ENCODE measurements at places on chromosomes 2 and 18. TPM values are rescaled to one million over a fixed set of nuclear protein-coding genes. Genes with fewer than 3 reads are reported as not detected.

GRCh38 chr2:27776097-27776496 lies 4.6 kb downstream of the MRPL33 start:
- no peak for DNase-seq

DOCK10 gene
- 5.8 TPM for total RNA-seq

- no peak for DNase-seq
These were observed 43.0 kb downstream of the ZNF519 start for GRCh38 chr18:14089191-14089590.

- DNase-seq: no peak
These were observed 250.8 kb downstream of the LRRTM1 start for GRCh38 chr2:80053522-80054345.

DNA sequence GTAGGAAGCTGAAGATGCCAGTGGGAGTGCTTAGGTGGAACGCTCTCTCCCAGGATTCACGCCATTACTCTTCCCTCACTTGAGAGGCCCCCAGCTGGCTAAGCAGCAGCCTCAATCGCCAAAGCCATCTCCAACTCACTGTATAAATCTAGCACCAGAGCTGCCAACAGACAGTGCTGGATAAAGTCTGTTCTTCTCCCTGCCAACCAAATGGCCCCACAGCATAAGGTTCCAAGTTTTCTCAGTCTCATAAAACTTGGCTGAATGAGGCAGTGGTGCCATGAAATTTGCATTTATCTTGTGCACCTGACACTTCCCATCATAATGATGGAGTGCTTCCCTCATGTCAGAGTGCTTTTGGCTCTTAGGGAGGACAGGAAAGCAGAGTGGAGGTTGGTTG lies 428.2 kb upstream of the ETAA1 start:
- no peak for DNase-seq

DNA sequence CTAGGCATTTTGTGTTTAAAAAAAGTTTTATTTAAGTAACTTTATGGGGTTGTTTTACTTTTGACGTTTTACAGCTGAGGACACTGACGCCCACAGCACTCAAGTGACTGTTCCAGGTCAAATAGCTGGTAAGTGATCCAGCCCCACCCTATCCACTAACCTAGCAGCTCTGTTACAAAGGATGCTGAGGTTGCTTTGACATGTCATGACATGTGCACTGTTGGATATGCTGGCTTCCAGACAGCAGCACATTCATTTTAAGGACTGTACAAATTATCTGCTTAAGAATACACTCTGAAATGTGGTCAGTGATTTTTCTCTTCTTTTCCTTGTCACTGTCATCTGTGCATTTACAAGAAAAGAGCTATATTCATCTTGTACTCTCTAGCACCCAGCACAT lies 417.5 kb downstream of the ZEB2 start:
- DNase-seq: no peak

- DNase-seq: no peak
These were observed 677 bp downstream of the GAD1 start for GRCh38 chr2:170817093-170818035.

DNA sequence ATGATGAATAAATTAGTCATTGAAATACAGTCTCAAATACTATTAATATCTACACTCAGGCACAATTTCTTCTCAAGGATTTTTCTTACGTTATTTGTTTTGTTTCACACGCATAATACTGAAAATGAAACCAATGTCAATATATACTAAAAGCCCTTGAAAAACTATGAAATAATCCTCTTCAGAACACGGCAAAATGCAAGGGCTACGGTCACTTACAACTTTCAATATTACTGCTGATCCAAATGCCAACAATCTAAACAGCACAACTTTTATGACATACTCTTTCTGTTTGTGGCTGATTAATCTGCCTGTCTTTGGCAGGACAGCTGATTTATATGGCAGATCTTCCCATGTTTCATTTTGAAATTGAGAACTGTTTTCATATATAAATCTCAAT lies 68.3 kb downstream of the LRPPRC start:
- DNase-seq: no peak

GRCh38 chr2:236334122-236334876 lies 70.1 kb upstream of the ASB18 start:
- DNase-seq: no peak

DNA sequence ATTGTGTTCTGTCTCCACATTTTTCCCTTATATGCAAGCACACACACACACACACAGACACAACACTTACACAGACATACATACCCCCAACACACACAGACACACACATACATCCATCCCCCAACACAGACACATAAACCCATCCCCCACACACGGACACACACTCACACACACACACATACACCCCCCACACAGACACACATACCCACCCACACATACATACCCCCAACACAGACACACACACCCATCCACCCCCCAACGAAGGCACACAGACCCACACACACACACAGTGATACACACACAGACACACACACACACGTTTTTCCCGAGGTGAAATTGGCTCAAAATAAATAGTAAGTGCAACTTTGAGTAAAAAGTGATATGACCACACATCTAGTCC lies 41.6 kb upstream of the CUL3 start:
- no peak for DNase-seq

DNA sequence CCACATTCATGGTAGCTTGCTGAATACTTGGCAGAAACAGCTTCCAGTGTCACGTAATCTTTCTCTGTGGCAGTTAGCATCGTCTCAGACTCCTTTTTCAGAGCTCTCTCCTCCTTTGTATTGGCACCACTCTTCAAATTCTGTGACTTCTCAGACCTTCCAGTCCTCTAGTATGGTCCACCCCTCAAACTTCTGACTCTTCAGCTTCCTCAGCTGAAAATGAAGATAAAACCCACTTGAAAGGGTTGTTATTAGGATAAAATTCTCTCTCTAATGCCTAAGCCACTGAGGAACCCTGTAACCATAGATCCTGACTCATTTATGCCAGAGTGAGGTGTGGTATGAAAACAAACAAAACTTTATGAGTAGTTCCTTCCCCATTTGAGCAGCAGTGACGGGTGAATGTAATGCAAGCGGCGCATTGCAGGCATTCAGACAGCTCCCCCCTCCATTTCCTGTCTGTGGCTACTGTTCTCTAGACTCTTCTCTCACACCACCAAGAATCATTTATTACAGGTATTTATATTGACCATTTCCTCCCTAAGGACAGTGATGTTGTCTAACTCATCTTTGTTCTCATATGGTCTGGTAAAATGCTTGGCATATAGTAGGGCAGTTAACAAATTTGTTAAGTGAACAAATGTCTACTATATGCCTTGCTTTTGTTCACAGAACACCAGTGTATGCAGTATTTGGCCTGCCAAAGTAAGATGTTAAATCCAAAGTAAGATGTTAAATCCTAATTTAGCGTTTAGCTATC lies 35.3 kb downstream of the GALNT1 start:
- peak; percentile 77 for DNase-seq

DNA sequence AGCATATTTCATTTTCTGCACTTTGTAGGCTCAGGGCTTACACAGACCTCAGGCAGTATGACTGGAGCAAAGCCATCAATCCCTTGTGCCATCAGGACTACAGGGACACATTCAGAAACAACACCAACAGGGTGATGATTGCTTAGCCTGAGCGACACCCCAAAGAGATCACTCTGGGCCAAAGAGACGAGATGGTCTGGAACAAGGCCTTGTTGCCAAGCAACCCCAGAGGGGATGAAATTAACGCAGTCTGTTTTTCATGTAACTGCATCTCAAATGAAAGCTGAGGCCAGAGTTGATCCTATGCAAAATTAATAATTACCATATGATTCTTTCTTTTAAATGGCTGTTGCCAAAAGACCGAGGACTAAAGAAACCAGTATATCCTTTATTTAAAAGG lies 20.2 kb upstream of the B3GNT2 start:
- no peak for DNase-seq

GRCh38 chr2:178506524-178506923 lies 26.3 kb downstream of the PLEKHA3 start:
- DNase-seq: no peak

ICA1L gene
- total RNA-seq: 6.4 TPM

DNA sequence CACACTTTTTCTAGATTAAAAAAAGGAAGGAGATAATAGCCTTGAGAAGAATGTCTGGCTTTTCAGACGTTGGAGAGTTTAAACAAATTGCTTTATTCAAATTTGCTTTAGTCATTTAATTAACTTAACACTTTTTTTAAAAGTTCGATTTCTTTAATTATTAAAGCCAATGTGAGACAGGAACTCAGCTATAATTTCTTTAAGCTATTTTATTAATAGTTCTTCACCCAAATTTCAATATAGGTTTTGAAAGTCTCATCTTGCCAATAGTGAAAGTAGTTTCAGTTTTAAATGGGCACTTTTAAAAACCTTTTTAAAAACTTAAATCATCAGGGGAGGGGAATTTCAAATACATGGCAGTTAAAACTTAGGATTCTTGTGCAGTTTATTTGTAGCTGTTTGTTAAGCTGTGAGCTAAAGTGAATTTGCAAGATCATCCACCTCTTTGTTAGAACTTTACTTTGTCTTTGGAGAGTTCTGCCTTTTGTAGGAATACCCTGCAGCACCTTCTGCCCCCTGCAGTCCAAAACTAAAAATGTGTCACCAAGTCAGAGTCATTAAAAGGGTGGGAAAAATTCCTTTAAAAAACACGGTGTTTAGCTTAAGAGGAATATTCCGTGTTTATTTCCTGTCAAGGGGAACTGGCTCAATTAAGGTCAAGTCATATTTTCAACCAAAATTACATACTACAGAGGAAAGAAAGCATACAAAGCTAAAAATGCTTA lies 4.6 kb downstream of the TGIF1 start:
- DNase-seq: no peak

GRCh38 chr2:29482348-29482747 lies 367.1 kb downstream of the CLIP4 start:
- DNase-seq: no peak

ZNF532 gene
- 49.8 TPM for total RNA-seq

- DNase-seq: no peak
These were observed 513.7 kb upstream of the ID2 start for GRCh38 chr2:8168022-8168717.

- no peak for DNase-seq
These were observed 214.6 kb upstream of the LRRTM1 start for GRCh38 chr2:80519121-80519643.

CENPA gene
- total RNA-seq: 55.0 TPM

MYL1 gene
- total RNA-seq: not detected

C2orf42 gene
- total RNA-seq: 15.4 TPM

GRCh38 chr18:55932675-55933074 lies 344.7 kb upstream of the TCF4 start:
- DNase-seq: no peak

DNA sequence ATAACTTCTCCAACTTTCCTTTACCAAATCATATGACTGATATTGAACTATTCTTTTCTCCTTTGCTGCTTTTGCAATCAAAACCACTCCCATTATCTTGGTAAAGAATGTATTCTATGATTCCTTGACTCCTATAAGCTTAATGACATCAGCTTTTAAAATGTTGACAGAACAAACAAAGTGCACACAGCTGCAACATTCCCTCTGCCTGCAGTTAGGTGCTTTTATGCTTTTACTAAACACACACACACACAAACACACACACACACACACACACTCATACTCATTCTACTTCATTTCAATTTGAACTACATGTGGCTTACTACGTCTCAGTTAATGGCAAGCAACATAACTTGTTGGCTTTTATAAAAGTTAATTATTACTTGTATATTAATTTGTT lies 946.6 kb downstream of the DPP10 start:
- DNase-seq: no peak

DNA sequence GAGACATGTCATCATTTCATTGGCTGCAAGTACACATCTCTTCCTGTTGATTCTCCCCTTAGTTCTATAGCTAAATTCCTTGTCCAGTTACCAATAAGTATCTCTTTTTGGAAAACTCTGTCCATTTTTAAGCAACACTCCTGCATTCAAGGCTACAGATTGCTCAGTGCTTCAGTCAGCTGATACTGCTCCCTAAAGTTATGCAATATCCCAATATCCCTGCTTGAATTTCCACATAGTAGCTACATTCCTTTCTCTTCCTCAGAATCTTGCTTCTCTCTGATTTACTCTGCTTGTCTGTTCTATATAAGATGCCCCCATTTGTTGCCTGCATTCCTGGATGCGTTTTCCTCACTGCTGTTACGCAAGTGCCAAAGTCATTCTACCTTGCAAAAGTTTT lies 109.8 kb downstream of the PARD3B start:
- DNase-seq: no peak

ARHGAP15 gene
- 0.41 TPM for total RNA-seq

DNA sequence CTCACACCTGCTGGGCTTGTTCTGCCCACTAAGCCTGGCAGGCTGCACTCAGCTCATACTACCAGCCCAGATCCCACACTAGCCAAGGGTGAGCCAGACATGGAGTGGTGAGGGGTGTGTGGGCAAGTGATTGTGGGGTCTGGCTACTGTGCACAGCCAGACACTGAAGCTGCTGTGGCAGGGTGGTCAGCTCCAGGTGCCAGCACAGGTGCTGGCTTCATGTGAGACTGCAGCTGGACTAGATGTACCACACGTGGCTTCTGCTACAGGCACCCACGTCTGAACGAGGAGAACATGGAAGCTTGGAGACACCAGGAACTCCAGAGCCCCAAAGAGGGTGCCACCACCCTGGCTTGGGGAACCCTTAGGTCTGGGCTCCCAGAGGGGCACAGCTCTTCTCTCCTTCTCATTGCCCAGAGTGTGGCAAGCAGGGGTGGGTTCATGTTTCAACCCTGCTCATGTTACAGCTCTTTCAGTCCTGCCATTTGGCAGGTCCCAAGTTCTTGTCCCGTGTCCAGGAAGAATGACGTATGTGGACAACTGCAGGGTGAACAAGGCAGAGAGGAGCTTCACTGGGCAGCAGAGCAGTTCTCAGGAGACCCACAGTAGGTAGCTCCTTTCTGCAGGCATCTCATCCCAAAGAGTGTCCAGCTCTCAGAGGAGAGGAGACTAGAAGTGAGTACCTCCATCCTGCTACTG lies 1624.2 kb upstream of the TMEFF2 start:
- no peak for DNase-seq

DNA sequence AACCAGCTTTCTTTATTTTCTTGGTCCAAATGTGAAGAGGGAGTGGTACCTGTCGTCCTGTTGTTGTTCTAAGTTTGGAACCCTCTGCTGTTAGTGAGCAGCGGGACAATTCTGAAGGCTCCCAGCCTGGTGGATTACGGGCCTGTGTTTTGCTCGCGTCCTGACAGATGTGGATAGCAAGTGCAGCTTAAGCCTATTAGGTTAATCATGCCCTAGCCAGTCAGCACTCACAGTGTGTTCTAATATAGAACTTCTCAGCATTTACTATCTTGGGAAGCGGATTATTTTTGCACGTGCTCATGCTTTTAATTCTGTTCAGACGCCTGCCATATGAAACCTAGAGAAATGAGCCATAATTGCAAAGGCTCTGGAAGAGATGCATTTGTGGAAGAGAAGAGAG lies at the start of gene PCARE:
TSS of gene PCARE (minus strand) at position 113 of the 400 bp plus-strand sequence. CDS start 262 bp downstream, outside the sequence.
- DNase-seq: no peak

POLR1A gene
- 62.6 TPM for total RNA-seq

DNA sequence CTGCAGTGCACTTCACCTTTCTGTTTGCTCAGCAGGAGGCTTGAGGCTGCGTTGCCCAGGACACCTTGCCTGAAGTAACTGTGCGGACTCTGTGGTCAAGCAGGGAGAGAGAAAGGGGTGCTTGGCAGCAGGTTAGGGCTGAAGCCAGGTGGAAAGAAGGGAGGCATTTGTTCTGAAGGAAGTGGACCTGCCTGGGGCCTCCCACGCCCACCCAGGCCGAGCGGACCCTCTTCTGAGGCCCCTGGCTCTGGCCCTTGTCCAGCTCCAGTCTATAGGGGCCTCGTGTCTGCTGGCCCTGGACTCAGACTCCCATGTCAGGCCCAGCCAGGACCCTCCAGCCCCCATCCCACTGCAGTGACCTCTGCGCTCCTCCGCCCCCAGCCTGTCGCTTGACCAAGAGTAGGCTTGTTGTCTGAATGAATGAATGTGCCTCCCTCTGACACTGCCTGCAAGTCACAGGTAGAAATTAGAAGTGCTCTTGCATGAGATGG lies 2.5 kb downstream of the SNED1 start:
- DNase-seq: no peak

TTLL4 gene
- total RNA-seq: 45.6 TPM

RNF152 gene
- 0.18 TPM for total RNA-seq

Measured in Panc1 (cell line).